NCI-H460 (cell line): ENCODE measurements at places on chromosomes 1 and 21.

GRCh38 chr1:160429125-160429561, 28.8 kb downstream of the VANGL2 start:
- no peak for DNase-seq

DNA sequence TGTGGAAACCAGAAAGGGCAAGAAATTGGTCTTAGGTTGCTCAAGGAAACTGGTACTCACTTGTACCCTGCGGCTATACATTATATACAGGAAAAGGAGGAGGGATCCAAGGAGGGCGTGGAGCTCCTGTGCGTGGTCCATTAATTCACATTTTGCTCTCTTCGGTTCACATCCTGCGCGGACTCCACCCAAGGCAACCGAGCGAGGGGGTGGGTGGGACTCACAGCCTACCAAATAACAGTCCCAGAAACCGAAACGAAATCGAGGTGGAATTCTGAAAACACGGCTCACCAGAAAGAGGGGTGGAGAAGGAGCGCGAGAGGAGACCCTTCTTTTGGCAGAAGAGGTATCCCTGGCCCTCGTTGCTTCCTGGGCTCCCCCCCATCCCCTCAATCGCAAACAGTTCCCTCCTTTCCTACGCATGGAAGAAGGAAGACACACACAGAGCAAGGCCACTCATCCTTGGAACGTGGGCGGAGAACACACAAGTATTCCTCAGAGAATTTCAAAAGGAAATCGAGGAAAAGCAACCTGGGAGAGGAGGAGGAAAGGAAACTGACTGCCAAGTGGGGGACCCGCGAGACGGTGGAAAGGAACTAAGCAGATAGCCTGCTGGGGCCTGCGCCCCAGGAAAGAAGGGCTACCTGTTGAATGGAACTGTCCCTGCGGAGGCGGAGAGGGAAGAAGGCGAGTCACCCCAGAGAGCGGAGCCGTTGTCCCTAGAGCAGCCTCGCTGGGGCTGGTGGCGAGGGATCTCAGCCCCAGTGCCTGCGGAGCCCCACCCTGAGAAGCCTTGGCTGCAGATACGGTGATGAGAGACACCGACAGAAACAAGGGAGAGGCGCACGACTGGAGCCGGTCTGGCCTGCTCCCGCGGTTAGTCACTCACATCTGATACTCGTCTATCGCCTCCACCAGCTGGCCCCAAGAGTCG, 705 bp downstream of the AIDA start:
- peak; percentile 47 for DNase-seq

DNA sequence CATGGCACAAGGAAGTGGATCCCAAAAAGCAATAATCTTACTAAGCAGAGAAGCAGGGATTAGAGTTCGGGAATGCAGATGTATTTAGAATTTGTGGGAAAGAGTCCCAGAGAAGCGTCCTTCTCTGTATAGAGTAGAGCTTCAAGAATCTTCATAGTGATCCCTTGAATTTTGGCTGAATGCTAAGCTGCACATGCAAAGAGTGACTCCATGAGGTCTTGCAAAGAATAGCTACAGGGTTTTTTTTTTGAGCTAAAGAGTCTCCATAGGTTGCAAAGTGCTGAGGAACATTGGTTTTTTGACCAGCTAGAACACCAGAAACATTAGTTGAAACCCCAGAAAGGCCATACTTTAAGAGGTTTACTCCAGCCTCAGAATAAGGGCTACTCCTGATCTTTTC, 206.7 kb downstream of the CTH start:
- no peak for DNase-seq

DNA sequence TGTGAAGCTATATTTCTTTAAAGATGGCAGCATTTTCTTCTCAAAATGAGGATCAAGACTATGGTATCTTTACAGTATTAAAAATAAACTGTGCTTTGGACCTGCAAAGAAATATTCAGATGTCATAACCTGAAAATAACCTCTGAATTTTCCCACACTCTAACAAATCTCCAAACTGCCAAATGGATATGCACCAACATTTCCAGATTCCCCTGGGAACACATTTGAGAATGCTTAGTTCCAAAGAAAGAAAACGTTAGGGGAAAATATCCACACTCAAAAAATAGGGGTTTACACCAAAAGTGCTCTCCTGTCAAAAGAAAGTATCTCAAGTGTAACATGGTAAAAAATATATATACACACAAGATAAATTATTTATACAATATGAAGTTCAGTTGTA, 69.1 kb upstream of the ARHGAP29 start:
- DNase-seq, result no peak

DNA sequence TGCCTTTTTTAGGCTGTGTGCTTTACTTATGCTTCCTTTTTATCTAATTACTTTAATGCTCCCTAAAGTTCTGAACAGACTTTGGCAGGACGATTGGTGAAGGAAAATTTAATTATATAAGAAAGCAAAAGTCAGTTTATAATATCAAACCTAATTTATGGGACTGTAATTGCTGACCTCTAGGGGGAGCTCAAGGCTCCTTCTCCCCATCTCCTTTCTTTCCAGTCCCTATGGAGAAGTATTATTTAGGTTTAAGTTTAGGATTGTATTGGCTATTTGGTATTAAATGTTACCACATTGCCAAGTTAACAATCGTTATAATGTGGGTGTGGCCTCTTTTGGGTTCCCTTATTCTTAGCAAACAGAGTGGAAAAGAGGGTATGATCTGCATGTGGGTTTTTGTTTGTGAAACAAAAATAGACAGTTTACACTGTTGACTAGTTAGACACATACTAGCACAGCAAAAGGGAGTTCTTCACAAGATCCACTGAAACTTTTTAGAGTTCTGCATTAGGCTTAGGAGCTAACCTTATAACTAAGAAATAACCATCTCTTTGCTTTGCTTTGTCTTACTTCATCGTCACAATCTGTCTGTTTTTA, 48.2 kb upstream of the TNFSF4 start:
- peak; percentile 73 for DNase-seq
